NCI-H524 treated with DMSO at 0.1 percent for 48 hours (cell line): ENCODE measurements at places on chromosomes 7 and 10.

DNA sequence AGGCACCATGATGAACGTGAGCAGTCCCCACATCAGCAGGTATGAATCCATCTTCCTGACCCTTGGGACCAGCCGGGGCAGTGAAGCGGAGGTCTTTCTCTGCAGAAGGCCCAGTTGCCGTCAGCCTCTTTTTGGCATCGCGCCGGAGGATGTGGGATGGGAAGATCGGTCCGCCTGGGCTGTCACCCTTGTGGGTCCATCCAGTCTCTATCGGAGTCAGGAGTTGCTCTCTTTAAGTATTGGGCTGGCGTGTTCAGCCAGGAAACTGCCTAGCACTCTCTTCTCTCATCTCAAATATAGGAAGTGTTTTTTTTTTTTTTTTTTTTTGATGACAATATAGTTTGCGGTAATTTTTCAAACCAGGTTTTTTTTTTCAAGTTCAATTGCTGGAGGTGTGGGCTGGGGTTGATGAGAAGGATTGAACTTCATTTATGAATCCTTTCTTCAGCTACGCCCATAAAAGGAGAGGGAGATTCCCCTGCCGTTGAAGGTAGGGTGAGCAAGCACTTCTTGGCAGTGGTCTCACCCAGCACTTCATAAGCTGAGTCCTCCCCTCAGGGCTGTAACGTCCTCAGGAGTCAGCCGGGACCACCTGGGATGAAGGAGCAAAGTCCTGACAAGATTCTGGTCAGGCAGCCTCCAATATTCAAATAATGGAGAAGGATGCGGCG lies at the start of gene IL2RA:
TSS of gene IL2RA (minus strand) at position 267 of the 671 bp plus-strand sequence. CDS start at position 51, 216 bp downstream.
- DNase-seq, result no peak

DNA sequence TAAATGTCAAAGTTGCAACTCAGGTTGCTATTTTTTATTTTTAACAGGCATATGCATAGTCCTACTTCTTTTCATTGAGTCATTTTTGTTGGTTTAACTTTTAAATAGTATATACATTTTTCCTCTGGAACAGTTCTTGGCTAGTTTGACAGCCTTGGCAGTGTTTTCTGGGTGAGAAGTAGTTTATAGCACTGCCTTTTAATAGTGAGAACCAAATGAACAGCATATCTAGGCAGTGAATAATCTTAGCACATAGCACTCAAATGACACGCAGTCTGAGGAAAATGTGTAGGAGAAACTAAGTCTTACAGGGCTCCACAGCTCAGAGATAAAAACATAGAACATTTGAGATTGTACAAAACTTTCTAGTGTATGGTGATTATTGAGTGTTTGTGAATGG lies 265.5 kb upstream of the POT1 start:
- no peak for DNase-seq

- no peak for DNase-seq
Measured at GRCh38 chr10:49173201-49173772, 14.9 kb downstream of the TMEM273 start.

DNA sequence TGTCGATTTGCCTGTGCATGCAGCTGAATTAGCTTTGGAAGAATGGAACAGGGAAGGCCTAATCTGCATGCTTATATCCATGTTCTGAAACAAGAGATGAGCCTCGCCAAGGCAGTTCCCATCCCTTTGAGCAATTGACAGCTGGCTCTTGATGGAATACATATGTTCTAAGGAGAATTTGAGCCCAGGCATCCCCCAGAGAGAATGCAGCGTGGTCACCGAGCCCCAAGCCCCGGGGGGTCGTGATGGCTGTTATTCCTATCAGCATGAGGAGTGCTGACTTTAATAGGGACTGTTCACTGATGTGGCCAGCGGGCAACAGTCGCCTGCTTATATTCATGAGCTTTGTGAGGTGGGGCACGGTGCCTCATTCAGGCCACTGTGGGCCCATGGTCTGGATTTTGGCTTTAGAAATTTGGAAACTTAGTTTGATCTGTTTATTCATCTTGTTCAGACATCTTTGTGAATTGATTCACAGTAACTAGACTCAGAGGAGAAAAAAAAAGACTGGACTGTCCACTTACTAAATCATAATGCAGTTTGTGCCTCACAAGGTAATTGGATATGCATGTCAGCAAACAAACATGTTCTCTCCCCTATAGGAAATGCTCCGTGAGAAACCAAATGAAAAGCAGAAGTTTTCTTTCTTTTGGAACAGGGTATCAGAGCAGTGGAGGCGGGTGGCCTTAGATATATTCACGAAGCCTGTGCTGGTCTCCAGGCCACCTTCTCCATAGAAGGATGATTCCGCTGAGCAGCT lies 204.9 kb downstream of the CCDC3 start:
- DNase-seq, result peak; percentile 21

- DNase-seq, result peak; percentile 78
Measured at GRCh38 chr7:70506434-70506833, 625.5 kb upstream of the GALNT17 start.

DNA sequence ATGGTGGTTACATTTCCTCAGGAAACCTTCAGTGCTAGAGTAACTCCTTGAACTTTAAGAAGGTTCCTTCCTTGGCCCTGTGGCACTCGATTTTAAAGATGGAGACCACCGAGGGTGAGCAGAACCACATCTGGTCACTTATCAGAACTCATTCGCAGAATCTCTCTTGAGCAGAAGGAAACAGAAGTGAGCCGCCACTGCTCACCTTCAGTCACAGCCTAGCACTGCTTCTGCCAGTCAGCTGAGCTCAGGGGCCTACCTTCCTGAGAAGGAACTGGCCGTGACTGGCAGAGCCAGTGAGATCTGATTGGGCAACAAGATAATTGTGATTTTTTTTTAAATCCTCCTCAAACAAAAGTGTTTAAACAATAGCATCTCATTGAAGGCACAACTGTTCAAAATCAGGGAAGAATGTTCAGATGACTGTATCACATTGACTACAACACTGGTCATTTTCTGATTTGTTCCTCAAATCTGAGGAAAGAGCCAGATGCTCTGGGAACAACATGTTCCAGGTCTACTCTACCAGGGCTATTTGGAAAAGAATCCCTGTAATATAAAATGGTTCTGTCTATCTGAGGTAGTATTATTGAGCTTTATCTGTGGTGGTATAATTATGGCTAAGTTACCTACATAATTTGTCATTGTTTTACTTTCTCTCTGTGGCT lies 2.7 kb upstream of the SYPL1 start:
- no peak for DNase-seq

GRCh38 chr10:13627459-13628310 lies 40.9 kb downstream of the PRPF18 start:
- no peak for DNase-seq

DNA sequence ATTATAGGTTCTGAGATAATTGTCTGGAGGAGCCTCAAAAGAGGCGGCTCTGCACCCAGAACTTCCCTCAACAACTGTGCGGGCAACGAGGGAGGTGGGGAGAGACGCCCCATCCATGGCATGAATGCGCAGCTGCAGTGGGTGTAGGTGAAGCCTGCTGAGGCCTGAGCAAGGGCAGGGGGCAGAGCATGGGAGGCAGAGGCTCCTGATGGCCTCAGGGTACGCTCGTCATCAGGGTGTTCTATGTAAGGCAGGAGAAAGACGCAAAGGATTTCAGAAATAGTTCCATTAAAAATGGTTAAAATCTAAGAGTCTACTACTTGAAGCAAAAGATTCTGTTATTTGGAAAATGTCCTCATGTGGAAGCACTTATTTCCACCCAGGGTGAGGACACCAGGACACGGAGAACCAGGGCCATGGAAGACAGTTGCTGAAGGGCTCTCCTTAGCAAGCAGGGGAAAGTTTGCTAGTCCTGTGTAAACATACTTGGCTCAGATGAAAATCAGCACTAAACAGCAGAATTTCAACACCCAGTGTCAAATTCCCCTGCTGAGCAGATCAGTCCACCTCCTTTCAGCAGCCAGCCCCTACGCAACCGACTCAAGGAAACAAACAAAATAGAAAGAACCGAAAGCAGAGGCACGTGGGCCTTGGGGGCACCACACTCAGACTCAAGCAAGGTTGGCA lies 18.9 kb downstream of the INSIG1 start:
- no peak for DNase-seq

DNA sequence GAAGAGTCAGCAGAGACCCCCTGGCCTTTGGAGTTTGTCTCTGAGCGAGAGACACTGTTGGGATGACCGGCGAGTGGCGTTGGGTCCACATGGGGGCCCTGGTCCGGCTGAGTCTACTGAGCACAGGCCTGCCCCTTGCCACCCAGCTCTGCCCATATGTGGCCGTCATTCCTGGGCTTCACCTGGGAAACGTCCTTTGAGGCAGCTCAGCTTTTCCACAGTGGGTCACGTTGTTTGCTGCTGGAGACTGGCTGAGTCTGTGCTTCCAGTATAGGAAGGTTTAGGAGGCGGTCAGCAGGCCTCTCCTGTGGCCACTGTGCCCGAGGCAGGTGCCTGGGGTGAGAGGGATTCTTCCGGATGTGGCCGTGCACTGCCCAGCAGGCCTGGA lies 17.1 kb downstream of the ADAM8 start:
- no peak for DNase-seq

- DNase-seq, result no peak
Measured at GRCh38 chr7:98968621-98969020, 90.3 kb downstream of the TRRAP start.
